ENCODE measurements at places on chromosomes 6 and 20.

DNA sequence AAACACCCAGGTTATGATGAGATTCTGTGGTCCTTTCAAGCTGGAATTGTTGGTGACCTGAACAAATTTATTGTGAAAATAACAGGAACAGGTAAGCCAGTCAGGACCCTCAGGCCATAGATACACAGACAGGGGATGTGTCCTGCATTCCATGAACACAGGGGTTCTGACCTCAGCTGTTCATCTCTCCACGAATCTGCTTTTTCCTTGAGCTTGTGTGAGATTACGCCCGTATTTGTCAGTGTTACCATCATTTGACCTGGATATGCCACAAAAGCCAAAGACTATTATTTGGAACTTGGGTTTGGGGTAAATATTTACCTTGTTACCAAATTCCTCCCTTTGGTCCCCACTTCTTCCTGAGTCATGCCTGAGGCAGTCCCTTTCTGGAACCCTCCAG is 288.9 kb downstream of the PREX1 start:
- no peak for DNase-seq

- no peak for DNase-seq
Measured at GRCh38 chr20:16714242-16714641, 15.6 kb upstream of the SNRPB2 start.

GRCh38 chr20:18524646-18525045 is 16.9 kb downstream of the SEC23B start:
- DNase-seq = no peak

DNA sequence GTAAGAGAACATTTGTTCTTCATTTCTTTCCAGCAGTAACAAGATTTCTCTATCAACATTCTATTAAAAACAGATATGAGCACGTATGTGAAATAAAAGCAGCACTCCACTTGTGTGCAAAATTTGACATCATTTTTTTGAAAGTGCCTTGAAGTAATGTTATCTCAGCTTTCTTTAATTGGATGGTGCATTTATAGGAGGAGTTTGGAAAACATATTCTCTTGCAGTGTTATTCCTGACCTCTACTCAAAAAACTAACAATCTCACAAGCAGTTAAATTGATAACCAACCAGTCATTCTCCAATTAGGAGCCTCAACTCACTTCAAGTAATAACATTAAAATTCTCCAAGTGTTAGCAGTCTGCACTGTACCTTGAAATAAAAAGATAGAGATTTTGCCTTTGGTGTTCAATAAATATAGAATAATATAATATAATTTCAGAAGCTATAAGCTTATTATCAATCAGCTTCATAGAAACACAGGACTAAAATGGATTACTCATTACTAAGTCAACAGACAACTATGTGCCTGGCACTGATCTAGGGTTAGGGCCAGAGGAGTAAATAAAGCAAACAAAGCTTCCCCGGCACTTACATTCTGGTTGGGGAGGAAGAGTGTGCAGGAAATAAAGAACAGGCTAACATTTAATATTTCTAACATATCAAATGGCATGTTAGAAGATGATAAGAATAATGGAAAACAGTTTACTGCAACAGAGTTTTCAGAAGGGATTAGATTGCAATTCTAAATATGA is 149.0 kb upstream of the SGK1 start:
- DNase-seq = no peak
